Uterus (tissue), 4 donors: ENCODE measurements at places on chromosomes 1 and 21.

DNA sequence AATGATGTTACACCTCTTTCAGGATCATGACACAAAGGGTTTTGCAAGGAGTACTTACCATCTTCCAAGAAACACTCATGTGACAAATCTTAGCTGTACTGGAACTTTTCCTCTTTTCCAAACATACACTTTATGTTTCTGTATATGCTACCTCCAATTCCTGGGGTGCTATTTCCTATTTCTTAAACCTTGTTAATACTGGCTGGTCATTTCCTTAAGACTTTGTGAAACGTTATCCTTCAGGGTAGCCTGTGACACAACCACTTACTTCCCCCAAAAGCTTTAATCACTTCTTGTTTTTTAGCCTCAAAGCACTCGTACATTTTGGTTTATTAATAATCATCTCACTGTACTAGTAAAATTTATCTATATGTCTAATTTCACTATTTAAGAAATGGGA, 39.4 kb downstream of the OR10Z1 start:
- no peak for DNase-seq

- no peak for DNase-seq
Measured at GRCh38 chr1:6094801-6095505, 49.3 kb downstream of the KCNAB2 start.

DNA sequence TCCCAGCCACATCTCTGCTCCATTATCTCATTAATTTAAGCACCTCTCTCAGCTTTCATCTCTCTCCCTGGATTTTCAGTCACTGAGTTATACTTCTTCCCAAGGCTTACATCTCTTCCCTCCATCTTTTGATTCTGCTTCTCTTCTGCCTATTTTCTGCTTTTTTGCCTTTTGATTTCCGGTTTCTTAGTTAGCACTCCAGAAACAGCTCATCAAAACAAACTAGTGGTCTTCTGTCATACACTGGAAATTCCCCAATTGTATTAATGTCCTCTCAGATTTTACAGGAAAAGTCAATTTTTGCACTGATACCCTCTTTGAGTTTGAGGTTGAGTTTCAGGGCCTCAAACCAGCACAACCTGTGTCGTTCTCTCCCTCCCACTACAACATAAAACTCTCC, 1.5 kb downstream of the LCE3E start:
- no peak for DNase-seq

DNA sequence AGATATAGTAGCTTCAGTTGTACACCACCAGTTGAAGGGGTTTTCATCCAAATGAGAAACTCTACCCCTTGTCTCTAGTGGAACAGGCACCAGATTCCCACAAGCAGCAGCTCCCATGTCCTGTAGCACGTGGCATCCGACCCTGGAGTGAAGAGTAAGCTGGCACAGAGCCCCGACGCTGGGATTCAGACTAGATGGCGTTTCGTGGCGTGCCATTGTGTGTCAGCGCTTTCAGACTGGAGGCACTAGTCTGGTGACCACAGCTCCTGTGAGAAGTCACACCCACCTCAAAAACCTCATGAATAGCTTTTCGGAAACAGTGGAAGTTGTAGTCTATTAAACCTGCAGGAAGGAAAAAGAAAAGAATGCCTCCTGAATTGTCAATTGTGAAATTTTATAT, 20.2 kb downstream of the RRAGC start:
- no peak for DNase-seq

DNA sequence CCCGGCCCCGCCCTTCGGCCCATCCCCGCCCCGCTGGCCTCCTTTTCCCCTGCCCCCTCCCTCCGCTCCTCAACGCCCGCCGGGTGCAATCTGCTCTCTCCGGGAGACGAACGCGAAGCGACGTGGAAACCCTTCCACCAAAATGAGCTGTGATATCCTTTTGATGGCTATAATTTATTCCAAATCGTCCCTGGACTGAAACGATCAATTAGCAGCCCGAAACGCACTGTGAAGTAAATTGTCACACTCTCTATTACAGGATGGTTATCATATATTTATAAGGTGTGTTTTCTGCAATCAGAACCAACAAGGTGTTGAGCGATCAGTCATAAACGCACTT, 134.6 kb upstream of the BARHL2 start:
- no peak for DNase-seq

DNA sequence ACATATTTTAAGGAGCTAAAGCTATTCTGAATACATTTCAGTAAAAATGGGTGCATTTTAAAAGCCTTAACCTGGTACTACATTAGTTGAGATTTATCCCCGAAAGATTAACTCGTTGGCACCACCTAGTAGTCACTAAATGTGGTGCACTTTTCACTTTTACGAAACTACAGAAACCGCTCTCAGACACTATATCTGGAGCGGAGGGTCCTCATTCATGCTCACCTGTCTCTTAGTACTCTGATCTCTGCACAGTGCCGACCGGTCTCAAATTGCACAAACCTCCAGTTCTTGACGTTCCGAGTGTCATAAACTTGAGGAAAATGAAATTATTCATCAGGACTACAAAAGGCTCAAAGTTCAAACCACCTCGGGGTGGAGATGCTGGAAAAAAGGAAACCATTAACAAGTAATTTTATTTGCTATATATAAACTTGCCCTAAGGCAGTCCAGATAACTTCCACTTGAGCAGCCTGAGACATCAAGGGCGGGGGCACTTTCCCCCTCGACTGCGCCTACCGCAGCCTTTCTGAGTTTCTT, 722 bp downstream of the LZIC start:
- DNase-seq = no peak

GRCh38 chr1:23979881-23980727, at the start of gene SRSF10:
SRSF10 (minus strand) TSS chr1:23980327; CDS start chr1:23980255, 72 bp downstream.
- peak; percentile 98 for DNase-seq

DNA sequence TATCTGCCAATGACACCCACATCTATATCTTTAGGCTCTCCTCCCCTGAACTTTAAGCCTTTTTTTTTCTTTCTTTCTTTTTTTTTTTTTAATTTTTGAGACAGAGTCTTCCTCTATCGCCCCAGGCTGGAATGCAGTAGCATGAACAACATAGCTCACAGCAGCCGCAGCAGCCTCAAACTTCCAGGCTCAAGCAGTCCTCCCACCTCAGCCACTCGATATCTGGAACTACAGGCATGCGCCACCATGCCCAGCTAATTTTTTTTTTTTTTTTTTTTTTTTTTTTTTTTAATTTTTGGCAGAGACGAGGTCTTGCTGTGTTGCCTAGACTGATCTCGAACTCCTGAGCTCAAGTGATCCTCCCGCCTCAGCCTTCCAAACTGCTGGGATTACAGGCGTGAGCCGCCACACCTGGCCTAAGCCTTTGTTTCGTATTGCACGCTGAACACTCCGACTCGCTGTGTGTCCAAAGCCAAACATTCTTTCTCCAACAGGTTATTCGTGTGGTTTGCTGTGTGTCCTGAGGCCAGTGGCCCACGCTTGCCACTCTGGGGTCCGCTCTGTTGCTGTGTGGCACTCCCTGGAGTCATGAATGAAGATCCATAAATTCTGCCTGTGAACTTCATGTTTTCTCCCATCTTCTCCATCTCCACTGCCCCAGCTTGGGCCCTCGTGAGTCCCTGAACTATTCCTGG, 119.4 kb downstream of the CAMTA1 start:
- no peak for DNase-seq

- DNase-seq = no peak
Measured at GRCh38 chr1:47238935-47239592, 7.0 kb upstream of the TAL1 start.

DNA sequence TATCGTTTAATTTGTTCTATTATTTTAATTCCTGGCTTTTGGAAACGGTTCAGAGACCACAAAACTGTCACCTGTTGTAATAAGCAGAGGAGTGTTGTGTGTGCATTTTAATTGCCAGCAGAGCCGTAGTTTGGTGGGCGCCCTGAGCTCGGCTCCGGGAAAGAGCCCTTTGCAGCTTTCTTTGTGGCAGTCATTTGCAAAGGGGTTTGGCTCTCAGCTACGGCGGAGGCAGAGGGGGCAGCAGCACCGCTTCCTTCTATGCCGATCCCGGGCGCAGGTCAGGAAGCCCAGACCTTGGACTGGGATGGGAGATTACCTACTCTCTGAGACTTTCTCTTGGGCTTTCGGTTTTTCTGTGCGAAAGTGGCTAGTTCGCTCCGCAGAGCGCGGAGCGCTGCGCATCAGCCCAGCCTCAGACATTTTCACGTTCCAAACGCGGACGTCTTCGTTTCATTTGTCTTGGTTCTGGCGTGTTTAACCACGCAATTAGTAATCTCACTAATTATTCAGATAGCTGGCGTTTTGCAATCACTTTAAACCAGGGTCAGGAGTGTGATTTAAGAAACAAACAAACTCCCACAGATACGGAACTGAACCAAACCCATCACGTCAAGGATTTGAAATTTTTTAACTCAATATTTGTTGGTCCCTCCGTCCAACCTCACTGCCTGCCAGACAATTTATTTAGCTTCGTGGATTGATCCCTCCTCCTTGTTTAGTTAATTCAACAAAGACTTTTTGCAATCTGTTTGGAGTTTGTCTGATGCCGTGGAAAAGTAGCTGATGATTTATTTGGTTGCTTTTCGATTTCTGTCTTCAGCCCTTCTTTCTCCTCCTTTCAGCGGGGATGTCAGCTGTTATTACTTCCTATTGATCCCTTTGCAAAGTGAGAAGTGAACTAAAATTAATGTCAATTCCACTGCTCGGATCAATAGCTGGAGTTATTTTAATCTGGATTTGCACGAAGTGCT, 3.9 kb downstream of the RNF220 start:
- DNase-seq = no peak

DNA sequence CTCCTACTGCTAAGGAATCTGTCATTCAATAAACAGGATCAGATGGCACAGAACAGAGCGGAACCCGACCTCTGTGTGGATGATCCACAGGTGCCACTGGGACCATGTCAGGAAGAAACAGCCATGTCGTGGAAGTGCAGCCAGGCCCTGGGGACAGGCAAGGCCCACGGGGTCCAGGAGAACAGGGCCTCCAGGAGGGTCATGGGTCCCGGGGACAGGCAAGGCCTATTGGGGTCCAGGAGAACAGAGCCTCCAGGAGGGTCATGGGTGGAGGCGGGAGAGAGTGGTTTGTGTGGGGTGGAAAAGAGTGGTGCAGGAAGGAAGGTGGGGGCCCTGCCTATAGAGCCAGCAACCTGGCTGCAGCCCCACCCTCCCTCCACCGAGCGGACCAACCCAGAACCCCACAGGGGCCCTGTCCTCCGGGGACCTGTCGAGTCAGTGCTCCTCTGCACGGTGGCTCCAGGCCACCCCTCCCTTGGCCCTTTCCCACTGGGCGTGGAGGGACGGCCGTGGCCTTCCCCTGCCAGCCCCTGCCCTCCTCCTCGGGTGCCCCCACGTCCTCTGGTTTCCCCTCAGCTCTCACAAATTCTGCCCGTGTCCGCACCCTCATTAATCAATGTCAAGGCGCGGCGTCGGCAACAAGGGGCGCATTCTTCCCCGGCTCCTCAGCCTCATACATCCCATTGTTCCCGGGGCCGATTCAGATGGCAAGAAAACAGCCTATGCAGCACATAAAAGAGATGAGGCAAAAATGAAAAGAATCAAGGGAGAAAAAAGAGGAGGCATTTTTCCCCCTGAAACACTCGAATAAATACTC, 146.4 kb downstream of the PRDM16 start:
- DNase-seq = no peak
